ENCODE measurements at places on chromosomes 12 and 14. TPM values are rescaled to one million over a fixed set of nuclear protein-coding genes. Genes with fewer than 3 reads are reported as not detected.

DNA sequence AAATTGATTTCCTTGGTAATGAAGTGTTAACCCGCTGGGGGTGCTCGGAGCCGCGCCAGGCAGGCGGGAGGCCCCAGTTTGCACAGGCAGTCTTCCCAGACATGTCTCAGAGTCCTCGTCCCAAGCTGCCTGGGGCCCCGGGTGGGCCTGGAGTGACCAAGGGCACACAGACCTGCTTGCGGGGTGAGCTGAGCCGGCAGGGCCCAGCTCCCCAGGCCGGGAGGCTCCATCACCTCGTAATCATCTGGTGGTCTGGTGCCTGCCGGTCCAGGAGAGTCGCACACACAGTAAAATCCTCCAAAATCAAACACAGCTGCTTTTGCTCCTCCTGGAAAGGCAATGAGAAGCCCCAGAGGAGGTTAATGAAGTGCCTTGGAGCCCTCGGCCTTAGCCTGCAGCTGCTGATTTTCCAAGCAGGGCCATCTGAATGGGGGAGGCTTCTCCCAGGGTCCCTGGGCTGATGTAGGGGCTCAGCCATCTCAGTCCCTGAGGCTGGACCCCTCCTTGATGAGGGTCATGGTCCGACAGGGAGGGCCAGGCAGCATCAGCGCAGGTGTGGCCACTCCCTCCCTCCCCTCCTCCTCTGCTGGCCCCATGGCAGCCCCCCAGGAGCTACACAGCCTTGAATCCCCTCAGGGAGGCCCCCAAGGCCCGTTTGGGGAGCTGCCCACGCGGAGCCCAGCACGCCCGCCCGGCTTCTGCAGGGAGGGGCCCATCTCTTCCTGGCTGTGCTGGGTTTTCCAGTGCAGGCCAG lies 39.4 kb upstream of the FBRSL1 start:
- no peak for DNase-seq

Gene KRT71
- total RNA-seq: not detected

GRCh38 chr12:34022079-34022830 lies at the start of gene ALG10:
Gene ALG10, plus strand, starts transcription at chr12:34022496. Its CDS starts 104 bp downstream, at chr12:34022600.
- peak; percentile 93 for DNase-seq

DNA sequence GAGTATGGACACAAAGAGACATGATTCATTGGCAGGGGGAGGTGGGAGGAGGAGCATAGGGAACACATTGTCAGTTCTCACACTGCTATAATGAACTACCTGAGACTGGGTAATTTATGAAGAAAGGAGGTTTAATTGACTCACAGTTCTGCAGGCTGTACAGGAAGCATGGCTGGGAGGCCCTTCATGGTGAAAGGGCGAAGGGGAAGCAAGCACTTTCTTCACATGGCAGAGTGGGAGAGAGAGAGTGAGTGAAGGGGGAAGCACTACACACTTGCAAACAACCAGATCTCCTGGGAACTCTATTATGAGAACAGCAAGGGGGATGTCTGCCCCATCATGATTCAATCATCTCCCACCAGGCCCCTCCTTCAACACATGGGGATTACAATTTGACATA lies 391.8 kb downstream of the BMP4 start:
- no peak for DNase-seq

DNA sequence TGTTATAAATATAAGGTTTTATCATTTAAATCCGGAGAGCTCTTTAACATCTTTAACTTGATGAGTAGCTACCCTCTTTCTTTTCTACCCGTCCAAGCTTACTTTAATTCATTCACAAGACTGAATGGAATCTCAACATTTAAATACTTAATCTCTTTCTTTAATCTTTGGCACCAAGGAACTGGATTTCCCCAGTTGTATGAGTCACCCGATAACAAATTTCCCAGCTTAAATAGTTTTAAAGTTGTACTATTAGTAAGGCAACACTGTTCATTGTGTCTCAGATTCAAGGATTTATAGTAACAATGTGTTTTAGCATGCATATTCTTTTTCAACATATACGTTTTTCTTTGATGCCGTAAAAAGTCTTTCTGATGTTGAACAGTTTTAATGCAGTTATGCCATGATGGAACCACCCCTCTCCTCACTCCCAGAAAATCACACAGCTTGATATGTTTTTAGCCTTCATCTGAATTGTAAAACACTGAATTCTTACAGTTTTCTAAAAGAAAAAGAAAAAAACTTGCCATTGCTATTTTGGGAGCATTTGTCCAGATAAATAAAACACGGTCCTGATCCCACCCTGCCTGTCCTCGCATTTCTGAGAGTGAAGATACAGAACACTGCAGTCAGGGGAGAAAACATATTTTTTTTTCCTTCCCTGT lies 16.0 kb upstream of the LRP6 start:
- no peak for DNase-seq

DNA sequence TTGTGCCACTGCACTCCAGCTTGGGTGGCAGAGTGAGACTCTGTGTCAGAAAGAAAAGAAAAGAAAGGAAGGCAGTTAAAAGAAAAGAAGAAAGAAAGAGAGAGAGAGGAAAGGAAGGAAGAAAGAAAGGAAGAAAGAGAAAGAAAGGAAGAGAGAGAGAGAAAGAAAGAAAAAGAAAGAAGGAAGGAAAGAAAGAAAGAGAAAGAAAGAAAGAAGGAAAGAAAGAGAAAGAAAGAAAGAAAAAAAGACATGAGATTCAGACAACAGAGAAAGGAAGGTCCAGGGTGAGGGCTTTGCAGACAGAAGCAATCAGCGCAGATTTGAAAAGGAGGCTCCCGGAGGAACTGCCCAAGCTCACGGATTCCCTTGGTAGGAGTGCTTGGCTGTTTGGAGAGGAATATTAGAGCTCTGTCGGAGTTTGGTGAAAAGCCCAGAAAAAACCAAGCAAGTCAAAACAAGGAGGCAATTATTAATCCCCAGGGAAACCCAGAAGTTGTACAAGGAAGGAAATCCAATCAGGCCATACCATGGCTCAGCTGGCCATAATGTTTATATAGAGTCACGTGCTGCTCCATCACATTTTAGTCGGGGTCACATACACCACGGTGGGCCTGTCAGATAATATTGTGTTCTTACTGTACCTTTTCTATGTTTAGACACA lies 11.6 kb upstream of the CCDC85C start:
- no peak for DNase-seq

Gene UNC79
- total RNA-seq: 0.10 TPM

Data from HCT116 (cell line).